Anterior cingulate cortex (tissue), 58 donors: ENCODE measurements at places on chromosomes 6 and 20.

GRCh38 chr6:149078211-149078782 lies 239.2 kb upstream of the TAB2 start:
- DNase-seq = no peak

DNA sequence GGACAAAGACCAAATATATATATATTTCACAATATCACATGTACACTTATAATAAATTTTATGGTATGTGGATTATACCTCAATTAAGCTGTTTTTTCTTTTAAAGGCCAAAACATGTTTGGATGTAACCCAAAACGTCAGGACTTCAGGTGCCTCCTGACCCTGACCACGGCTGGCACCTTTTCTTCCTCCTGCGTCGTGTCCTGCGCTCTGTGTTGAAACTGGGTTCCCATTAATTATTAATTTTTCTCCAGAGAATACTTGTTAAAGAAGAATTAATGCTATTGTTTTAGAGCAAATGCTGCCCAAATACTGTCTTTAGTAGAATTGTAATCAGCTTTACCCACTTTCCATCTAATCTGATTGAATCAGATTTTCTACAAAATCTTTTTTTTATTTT lies 46.7 kb upstream of the VSX1 start:
- no peak for DNase-seq

DNA sequence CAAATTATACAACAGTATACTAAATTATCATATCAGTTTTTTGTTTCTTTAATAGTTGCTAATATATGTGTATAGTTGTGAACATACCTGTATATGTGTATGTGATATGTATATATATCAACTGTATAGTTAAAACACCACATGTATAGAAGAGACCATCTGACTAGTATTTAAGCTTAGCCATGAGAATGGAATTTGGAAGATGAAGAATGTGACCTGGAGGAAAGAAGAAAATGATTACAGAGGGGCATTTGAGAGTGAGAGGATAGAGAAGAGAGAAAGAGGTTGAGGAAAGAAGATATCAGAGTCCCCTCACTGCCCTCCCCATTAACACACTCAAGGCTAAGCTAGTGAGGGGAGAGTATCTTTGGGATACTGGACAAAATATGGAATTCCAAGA lies 335.9 kb downstream of the BCKDHB start:
- no peak for DNase-seq

DNA sequence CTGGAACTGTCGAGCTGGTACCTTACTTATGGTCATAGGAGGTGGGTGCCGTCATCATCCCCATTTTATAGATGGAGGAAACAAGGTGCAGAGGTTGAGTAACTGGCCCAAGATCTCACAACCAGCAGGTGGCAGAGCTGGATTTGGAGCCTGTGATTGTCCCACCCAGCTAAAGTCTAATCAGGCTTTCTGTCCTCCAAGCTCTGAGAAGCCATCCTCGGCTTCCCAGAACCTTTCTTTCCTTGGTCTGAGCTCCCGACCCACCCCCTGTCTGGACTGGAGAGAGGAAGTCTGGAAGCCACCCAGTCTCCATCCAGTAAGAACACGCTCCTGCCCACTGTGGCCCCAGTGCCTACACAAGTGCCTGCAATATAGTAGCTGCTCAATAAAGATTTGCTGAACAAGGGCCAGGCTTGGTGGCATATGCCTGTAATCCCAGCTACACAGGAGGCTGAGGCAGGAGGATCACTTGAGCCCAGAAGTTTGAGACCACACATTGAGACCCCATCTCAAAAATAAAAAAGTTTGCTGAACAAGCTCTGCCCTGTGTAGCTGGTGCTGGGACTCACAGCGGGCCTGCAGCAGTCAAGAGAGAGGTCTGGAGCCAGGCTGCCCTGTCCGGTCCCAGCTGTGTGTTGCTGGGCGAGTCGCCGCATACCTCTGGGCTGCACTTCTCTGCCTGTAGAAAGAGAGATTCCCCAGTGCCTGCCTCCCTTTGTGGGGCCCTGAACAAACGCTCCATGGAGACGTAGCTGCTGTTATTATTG lies 32.5 kb upstream of the DLGAP4 start:
- no peak for DNase-seq

DNA sequence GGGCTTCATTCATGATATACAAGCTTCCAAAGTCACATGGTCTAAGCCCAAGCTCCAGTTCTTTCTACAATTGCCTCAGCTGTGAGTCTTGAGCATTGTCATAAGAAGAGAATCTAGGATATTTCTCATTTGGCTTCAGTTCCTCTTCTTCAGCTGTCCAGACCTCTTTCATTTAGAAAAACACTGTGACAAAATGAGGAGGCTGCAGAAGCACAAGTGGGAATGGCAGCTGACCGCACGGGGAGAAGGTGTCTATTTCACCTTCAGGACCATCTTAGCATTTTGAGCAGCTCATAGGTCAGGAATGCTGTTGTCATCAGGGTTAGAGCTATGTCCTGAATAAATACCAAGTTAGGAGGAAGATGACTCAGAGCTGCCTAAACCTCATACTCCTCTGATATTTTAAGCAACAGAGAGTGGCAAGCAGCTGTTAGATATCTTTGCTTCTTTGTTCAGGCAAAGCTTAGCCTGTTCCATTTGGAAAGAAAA lies 390.1 kb upstream of the CITED2 start:
- no peak for DNase-seq

GRCh38 chr6:67640484-67640883 lies 994.6 kb upstream of the ADGRB3 start:
- DNase-seq = no peak

- DNase-seq = peak; percentile 3
These were observed 13.9 kb upstream of the IPCEF1 start for GRCh38 chr6:154370545-154370944.

DNA sequence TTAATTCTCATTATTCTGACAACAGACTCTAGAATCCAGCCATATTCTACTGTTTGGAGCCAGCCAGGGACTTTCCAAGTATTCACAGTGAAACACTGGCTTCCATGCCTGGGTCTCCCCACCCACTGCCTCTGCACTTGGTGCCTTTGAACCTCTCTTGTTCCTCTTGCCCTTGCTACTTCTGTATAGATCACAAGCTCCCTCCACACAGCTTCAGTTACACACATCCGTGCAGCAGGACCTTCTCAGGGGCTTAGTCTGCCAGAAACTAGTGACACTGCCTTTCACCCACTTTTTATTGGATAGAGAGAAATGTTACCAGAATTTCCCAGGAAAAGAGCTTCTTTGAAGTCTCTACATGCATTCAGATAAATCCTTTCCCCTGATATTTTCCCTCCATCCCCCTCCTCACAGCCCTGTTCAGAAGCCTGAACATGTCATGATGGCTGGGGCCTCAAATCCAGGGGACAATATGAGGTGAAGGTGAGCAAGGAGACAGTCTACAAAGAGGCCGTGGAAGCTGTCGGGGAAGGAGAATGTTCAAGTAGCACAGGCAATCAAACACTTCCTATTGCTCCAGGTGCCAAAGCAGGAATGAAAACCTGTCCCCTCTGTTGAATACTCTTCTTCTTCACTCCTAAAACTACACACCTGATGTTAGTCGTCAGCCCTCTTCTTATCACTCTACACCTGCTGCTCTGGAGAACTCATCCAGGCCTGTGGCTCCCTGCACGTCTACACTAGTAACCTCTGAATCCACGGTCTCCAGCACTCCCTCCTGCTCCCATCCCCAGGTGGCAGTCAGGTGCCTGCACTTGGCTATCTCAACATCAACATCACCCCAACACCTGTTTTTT lies 20.2 kb upstream of the HLA-DOA start:
- DNase-seq = no peak

- no peak for DNase-seq
These were observed 448.7 kb downstream of the PREX1 start for GRCh38 chr20:48378976-48379675.

GRCh38 chr20:14580418-14581074 lies 243.1 kb upstream of the FLRT3 start:
- DNase-seq = no peak

DNA sequence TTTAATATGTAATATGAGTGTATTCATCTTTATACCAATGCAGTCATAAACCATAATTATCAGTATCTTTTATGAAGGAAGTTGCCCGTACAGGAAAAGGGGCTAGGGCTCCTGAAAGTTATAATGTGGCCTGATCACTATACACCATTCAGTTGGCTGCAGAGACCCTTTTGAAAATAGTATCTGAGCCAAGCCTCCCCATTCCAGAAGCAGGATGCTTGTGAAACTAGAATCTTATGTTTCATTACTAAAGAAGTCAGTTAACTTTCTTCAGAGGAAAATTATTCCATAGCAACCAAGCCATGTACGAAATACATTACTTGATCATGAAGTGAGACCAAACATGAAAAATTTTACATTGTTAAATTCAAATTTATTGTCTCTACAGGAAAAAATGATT lies 251.5 kb upstream of the TCF21 start:
- DNase-seq = no peak

DNA sequence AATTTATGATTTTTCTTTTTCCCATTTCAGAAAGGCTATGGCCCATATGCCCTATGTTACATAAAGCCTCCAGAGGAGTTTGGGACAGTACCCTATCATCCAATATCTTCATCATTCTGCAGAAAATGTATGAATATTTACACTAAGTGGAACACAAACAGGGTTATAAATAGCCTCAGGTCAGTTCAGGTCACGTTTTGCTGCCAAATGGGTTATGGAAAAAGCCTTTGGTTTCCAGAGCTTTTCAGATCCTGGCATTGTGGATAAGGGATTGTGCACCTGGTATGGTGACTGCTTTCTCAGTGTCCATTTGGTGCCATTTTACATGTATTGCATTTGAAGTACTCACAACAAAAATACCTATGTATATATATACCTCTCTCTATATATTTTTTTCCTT lies 29.4 kb downstream of the UTRN start:
- DNase-seq = no peak

DNA sequence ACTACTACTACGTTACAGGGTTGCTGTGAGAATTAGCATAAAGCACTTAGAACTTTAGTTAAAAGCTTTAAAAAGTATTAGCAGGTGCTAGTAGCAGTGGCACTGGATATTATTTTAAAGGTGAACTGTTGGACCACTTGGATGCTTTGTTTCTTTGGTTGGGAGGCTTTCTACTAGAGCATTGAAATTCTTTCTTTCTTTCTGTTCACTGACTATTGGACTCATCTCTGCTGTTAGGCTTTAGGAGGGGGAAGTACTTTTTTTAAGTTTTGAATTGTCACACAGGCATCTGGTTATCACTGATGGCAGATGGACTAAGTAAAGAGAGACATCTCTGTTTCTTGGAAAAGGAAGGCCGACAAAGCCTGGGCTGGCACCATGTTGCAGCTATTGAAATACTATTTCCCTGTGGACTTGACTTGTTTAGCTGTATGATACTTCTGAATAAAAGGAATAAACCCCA lies 4.8 kb downstream of the TBPL1 start:
- DNase-seq = no peak

DNA sequence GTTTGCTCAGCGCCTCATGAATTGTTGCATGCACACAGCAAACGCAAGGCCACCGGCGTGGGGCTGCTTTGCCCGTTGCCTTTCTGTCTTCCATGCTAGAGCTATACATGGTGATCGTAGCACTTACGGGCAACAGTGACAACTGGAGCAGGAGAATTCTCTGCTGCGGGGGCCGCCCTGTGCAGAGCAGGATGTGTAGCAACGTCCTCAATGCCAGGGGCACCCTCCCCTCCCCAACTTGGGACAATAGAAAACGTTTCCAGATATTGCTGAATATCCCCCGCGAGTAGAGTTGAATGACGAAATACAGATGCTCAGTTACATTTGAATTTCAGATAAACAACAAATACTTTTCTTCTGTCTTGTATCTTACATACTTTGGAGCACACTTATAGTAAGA lies 198.7 kb downstream of the TFAP2C start:
- no peak for DNase-seq

- DNase-seq = no peak
These were observed 71.7 kb upstream of the TRAF3IP2 start for GRCh38 chr6:111677249-111677990.
